Effector CD4-positive, alpha-beta T cell (primary cell): ENCODE measurements at places on chromosomes 3 and 15.

GRCh38 chr15:70580958-70581357 lies 182.4 kb downstream of the UACA start:
- DNase-seq, result no peak

- no peak for DNase-seq
Observed at GRCh38 chr15:42528970-42529369, 19.6 kb downstream of the LRRC57 start.

DNA sequence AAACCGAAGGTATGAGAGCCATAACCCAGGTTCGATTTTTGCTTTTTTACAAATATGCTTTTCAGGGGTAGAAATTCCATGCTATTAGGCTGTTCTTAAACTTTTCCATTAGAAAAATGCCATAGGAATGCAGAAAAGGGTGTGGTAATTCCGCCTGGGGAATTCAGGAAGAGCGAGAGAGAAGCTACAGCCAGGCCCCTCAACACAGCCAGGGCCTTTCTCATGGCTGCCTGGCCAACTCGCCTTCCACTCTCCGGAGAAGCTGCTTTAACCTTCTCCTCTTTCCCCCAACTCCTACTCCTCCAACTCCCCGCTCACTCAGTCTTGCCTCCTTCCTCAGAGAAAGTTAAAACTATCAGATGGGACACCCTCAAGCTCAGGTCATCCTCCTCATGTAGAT lies 9.1 kb upstream of the TICRR start:
- DNase-seq, result no peak

GRCh38 chr3:163043074-163043473 lies 1546.5 kb downstream of the OTOL1 start:
- no peak for DNase-seq

- DNase-seq, result no peak
Observed at GRCh38 chr15:56052395-56053045, 59.1 kb upstream of the NEDD4 start.
